Left lung (tissue), 14 donors: ENCODE measurements at places on chromosomes 4 and X. TPM values are rescaled to one million over a fixed set of nuclear protein-coding genes. Genes with fewer than 3 reads are reported as not detected.

DNA sequence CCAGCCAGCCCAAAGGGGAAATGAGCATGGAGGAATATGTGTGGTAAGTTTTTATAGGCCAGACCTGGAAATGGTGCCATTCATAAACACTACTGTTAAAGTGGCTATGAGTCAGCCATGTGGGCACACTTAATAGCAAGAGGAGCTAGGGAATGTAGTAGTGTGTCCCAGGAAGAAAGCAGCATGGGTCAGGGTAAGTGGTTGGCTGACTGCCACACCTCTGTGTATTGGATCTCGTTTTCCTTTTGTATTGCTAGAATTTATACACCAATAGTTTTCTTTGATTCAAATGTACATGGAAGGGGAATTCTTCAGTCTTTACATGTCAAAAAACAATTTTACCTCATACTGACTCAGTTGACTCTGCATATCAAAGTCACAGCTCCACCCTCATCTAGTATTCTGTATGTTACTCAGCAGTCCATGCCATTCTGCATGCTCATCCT is 22.9 kb upstream of the SGMS2 start:
- DNase-seq: no peak

RPL39 gene
- polyA plus RNA-seq: 2,680 TPM

DNA sequence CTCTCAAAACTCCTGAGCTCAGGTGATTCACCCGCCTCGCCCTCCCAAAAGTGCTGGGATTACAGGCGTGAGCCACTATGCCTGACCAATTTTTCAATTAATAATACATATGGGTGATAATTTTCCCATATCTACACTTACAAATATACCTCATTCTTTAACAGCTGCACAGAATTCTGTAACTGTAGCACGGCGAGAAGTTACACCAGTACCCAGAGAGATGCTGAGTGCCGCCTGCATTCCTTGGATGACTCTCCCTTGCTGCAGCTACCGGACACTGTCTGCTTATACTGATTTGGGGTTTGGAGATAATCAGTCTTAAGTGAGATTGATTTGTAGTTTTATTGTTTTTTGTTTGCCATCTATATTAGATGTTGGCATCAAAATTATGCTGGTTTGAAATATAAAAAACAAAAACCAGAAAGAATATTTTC is 5.8 kb downstream of the TIFA start:
- no peak for DNase-seq

GRCh38 chrX:105610411-105610810 is 211.9 kb upstream of the NRK start:
- no peak for DNase-seq

DNA sequence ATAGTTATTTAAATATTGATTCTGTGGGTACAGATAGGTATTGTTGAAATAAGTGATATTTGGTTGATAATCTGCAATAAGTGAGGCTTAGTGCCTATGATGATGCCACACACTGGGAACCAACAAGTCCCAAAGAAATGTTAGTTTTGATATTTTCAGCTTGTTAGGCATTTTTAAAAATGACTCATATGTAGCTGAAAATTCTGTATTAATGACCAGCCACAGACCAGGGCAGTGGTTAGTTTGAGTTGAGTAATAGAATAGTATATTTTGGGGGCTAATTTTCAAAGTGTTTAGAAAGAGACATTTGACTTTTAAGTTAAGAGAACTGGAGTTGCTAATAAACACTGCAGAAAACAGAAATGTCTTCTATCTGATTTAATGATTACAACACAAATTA is 9.4 kb downstream of the INTU start:
- DNase-seq: no peak

CXorf49 gene
- not detected for polyA plus RNA-seq

GRCh38 chrX:154488336-154489075 is 1.9 kb downstream of the SLC10A3 start:
- no peak for DNase-seq

DNA sequence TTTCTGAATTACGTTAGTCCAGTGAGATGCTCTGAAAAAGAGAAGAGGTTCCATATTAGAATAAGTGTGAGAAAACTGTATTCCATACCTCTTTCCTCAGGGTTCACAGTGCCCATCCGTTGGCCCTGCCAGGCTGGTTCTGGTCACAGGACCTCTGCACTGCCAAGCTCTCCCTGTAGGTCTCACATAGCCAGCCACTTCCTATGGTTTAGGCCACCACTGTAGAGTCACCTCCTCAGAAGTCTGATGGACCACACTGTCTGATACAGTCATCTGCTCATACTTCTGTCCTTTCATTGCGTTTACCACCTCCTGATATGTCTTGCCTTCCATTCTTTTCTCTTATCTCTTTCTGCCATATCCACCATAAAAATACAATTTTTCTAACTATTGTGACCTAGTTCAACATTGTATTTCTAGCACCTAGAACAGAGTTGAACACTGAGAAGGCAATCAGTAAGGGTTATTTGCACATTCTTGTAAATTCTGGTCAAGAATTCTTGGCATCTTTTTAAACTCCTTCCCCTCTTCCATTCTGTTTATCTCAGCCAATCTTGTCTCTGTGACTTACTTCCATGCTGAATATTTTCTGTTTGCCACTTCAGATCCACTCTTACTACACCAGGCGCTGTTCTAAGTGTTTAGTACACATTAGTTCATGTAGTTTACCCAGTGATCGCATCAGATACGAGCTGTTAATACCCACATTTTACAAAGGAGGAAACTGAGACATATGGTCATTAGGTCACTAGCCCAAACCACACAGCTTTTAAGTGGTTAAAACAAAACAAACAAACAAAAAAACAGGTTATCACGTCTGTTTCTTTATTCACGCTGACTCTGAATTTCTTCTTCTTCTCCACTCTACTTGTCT is 125.6 kb downstream of the CBR4 start:
- no peak for DNase-seq

- no peak for DNase-seq
These were observed 35.0 kb downstream of the DCX start for GRCh38 chrX:111376897-111377578.

GRCh38 chrX:37425370-37425769 is 76.2 kb downstream of the PRRG1 start:
- DNase-seq: no peak

ATP7A gene
- polyA plus RNA-seq: 19.1 TPM

- DNase-seq: no peak
These were observed 82.9 kb downstream of the DKK2 start for GRCh38 chr4:106953036-106953705.

- DNase-seq: no peak
These were observed 113.2 kb downstream of the MFAP3L start for GRCh38 chr4:169912996-169913395.

CTPS2 gene
- 56.5 TPM for polyA plus RNA-seq

DNA sequence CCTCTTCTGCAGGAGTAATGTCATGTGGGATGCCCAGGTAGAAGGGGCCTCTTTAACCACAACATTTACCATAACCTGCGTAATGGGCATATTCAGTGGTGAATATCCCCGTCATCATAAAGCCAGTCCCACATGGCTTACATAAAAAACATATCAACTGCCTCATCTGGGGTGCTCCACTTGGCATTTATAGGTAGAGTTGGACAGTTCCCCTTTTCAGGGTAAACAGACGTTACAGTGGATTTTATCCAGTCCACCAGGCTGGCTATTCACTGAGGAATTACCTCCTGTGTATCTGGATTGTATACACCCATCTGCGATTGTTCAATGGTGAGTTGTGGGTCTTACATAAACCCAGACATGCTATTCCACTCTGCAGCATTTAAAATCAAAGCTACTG is 70.7 kb upstream of the ANKRD17 start:
- DNase-seq: no peak

GRCh38 chrX:19728915-19729314 is 158.5 kb downstream of the SH3KBP1 start:
- no peak for DNase-seq

- no peak for DNase-seq
These were observed 197.3 kb upstream of the FAT1 start for GRCh38 chr4:186920992-186921391.

TRPC3 gene
- polyA plus RNA-seq: 5.4 TPM

DNA sequence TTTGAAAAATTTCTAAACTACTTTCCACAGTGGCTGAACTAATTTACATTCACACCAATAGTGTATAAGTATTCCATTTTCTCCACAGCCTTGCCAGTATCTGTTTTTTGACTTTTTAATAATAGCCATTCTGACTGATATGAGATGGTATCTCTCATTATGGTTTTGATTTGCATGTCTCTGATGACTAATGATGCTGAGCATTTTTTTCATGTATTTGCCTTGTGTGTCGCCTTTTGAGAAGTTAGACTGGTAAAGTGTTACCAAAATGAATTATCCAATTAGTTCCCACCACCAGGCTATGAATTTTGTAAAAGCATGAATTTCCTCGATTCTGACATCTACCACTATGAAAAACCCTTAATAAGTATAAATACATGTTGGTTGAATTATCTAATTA is 242.2 kb upstream of the GK2 start:
- DNase-seq: no peak

GRCh38 chr4:83361416-83362103 is 26.9 kb upstream of the HPSE start:
- DNase-seq: no peak

DNA sequence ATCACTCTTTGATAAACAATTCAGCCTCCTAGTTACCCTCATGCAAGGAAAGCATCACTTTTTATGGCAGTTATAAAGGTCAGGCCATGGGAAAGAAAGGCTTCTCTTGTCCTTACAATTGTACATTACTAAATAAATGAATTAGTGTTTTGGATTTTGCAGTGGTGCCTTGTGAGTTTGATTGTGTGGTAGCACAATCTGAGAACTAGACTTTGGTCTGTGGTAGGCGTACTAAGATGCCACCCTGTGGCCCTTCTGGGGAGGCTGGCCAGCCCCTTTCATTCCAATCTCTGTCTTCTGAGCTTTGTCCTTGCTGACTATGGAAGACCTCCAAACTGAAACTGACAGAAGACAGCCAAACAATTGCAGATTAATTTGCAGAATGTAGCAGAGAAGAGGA is 14.6 kb upstream of the HNRNPD start:
- DNase-seq: no peak

DNA sequence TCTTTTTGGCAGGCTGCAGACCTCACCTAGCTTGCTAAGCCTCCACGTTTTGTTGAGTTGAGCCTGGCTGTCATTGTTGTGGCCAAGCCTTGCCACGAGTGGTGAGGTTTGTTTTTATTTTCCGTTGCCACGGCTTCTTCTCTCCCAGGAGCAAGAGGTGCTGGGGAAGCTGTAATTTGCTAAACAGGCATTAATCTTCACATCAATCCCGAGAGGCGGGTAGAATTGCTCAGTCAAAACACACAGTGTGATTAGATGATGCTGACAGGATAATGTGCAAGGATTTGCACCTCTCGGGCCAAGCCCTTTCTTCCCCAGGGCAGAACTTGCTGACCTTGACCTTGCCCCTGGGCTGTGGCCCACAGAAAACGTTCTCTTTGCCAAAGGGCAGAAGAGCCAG is 72.2 kb upstream of the ATP6AP2 start:
- DNase-seq: no peak

DNA sequence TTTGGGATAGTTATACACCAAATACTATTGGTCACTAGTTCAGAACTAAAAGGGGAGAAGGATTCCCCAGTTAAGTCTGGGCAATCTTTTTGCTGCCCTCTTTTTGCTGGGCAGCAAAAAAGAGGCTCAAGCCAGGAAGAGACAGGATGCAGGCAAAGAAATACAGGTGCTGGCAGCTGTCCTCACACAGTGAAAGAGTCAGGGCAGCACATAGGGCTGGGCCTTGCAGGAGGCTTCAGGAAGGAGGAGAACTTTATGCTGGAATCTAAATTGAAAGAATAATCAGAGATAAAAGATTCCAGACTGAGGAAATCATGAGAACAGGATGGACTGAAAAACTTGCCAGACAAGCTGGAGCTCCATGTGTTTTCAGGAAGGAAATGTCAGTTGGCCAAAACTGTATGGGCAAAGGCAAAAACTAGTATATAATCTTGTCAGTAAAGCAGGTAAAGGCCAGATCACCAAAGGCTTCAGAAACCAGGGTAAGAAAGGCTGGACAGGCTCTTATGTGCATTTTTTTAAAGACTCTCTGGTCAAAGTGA is 46.8 kb downstream of the PDGFC start:
- no peak for DNase-seq

GRCh38 chr4:161444626-161445025 is 719.2 kb downstream of the FSTL5 start:
- no peak for DNase-seq

SPANXN2 gene
- not detected for polyA plus RNA-seq

SMS gene
- polyA plus RNA-seq: 113 TPM

DNA sequence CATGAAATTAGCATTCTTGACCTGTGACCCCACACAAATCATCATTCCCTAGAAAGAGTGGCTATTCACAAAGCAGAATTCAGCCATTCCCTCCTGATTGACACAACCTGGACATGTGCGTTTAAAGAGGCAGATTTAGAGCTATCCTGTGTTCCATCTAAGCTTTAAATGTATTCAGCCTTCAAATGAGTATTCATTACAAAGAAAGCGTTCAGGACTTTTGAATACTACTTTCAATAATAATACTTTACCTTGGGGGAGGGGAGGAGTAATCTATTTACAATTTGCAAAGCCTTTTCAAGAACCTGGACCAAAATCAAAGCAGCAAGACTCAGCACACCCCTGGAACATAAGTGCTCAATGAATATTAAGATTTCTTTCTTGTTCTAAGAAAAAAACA is 22.5 kb upstream of the GPC4 start:
- DNase-seq: no peak

GRCh38 chr4:7932287-7932686 is 7.4 kb downstream of the AFAP1 start:
- no peak for DNase-seq

DNA sequence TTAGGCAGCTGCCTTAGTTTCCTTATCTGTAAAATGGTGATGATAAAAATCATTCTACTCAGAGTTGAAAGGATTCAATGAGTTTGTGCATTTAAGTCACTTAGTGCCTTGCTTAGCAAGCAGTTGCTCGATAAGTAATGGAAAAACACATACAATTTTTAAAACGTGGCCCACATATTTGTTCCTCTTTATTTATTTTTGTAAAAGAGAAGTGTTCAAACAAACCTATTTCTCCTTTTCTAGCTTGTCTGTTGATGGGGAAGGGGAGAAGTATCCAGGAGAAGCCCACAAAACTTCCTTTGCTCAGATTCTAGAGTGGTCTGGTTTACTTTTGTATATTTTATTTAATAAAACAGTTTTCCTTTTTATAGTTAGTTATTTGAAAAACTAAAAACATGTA is 3.3 kb upstream of the HPGDS start:
- DNase-seq: no peak

MAGED4B gene
- polyA plus RNA-seq: 70.7 TPM

FAM47E gene
- polyA plus RNA-seq: 6.3 TPM

DNA sequence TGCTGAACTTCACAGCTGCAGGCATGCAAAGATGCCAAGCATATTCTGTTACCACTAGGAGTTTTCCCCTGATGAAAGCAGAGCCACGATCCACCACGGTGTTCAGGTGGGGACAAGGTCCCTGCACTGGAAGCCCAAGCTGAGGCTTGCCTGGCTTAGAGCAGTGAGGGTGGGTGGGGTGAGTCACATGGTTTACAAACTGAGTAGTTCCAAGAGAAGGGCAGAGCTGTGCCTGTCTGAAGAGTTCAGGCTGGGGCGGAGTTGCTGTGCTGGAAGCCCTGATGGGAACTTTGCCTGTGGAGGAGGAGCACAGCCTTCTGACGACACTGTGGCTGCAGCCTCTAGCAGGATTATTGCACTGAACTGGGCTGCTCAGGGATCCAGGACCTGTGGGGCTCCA is 45.5 kb downstream of the FAM9B start:
- no peak for DNase-seq

USO1 gene
- 77.0 TPM for polyA plus RNA-seq

- DNase-seq: no peak
These were observed 44.5 kb downstream of the FGFRL1 start for GRCh38 chr4:1055721-1056590.

PRKG2 gene
- 4.2 TPM for polyA plus RNA-seq

MAGEA1 gene
- polyA plus RNA-seq: not detected

- no peak for DNase-seq
These were observed 153.1 kb downstream of the AMELX start for GRCh38 chrX:11446336-11446735.
